ENCODE measurements at places on chromosomes 6 and 20.

DNA sequence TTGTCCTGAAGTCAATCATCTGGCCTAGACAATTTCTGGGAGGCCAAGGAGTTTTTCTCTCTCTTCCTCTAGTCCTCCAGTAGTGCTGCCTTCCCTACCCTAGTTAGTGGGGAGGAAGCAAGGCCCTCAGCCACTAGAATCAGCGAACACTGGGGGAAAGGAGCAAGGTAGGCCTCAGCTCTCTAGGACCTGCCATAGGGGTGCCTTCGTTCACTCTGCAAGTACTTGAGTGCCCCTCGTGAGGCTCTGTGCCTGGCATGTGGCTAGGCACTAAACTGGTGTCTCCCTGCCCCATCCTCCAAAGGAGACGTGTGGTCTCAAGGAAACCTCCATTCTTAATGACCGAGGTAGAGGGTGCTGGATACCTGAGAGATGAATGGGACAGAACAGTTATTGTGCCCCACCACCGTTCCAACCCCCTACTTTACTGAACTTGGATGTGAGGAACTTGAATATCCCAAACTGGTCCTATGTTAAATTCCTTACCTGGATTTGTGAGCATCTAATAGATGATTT lies 1.1 kb downstream of the DEF6 start:
- no peak for DNase-seq

- DNase-seq: no peak
These were observed 14.2 kb downstream of the SLC23A2 start for GRCh38 chr20:4987130-4987529.

GRCh38 chr20:17619351-17620093 lies 49.6 kb downstream of the DSTN start:
- DNase-seq: no peak

DNA sequence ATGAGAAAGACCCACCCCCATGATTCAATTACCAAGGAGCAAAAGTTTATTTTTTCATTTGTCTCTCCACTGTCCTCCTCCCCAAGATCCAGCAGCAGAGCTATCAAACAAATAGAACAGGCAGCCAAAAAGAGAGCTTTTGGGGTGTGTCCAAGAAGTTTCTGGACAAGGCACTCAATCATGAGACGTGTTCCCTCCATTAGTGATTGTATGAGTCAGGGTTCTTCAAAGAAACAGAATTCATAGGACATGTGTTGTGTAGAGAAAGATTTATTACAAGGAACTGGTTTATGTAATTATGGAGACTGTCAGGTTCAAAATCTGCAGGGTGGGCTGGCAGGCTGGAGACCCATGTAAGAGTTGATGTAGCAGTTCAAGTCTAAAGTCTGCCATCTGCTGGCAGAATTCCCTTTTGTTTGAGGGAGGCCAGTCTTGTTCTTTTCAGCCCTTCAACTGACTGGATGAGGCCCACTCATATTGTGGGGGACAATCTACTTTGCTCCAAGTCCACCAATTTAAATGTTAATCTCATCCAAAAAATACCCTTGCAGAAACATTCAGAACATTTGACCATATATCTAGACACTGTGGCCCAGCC lies 248.1 kb upstream of the OPRM1 start:
- no peak for DNase-seq

GRCh38 chr20:36988494-36988966 lies 37.0 kb upstream of the SAMHD1 start:
- no peak for DNase-seq

DNA sequence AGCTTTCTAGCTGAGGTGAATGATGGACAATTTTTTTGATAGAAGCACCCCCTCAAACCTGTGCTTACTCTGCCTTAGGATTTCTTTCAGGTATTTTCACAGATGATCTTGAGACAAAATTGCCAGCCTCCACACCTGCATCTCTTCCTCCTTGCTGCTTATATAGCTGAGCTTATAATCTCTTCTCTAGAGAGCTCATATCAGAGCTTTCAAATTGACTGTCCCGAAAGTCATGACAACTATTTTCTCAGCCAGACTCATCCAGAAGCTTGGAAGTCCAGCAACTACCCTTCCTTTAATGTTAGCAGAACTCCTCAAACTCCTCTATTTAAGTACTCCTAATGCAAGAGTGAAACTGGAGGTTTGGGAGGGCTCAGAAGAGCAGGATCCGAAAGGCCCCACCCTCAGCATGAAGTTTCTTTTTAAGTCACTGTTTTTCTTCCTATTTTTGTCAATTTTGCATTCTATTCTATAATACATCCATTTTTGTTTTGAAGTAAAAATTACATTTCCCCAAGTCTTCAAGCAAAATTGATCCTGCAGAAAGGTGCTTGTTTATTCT lies 12.7 kb downstream of the CGA start:
- no peak for DNase-seq

Measured in vagina (tissue), 2 donors.